ENCODE measurements at places on chromosomes 3 and 15. TPM values are rescaled to one million over a fixed set of nuclear protein-coding genes. Genes with fewer than 3 reads are reported as not detected.

Gene FGF7
- total RNA-seq: 18.1 TPM

Gene RAB6B
- total RNA-seq: 1.2 TPM

Gene DNASE1L3
- total RNA-seq: 6.8 TPM

Gene SIN3A
- total RNA-seq: 67.5 TPM

DNA sequence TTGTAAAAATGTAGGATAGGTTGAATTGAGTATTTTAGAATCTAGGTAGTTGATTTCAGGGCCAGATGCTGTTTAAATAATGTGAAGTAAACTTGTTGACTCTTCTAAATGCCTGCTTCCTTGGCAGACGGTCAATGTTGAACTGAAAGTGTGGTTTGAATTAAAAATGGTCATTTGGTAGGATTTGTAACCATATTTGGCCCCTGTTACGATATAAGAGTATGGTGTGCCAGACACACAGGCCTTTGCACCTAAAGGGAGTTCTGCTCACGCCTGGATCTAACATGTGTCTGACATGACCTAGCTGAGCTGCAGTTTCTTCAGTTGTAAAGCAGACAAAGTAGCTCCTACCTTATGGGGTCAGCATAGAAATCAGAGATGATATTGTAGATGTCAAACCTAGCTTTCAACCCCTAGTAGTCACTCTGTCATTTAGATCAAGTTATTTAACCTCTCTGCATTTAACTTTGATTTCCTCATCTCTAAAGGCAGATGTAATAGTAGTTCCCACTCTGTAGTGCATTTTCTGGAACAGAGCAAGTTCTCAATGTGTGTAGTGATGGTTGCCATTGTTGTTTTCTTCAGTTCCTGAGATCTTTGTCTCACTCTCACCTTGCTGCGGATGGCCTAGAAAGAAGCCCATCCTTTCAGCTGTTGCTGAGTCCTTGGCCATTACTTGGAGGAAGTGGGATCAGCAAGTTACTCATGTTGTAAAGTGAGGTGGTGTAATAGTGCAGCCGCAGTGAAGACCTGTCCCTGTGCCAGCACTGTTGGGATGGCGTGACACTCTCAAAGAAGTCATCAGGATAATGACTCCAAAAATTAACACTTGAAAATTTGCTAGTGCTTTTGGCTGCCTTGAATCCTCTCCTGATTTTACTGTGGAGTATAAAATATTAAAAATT, 90.2 kb downstream of the GHSR start:
- no peak for DNase-seq

- no peak for DNase-seq
These were observed 216.0 kb downstream of the DIPK2A start for GRCh38 chr3:144187531-144188210.

GRCh38 chr15:69896606-69897005, 201.1 kb downstream of the TLE3 start:
- DNase-seq: no peak

Gene FAM107A
- 21.9 TPM for total RNA-seq

DNA sequence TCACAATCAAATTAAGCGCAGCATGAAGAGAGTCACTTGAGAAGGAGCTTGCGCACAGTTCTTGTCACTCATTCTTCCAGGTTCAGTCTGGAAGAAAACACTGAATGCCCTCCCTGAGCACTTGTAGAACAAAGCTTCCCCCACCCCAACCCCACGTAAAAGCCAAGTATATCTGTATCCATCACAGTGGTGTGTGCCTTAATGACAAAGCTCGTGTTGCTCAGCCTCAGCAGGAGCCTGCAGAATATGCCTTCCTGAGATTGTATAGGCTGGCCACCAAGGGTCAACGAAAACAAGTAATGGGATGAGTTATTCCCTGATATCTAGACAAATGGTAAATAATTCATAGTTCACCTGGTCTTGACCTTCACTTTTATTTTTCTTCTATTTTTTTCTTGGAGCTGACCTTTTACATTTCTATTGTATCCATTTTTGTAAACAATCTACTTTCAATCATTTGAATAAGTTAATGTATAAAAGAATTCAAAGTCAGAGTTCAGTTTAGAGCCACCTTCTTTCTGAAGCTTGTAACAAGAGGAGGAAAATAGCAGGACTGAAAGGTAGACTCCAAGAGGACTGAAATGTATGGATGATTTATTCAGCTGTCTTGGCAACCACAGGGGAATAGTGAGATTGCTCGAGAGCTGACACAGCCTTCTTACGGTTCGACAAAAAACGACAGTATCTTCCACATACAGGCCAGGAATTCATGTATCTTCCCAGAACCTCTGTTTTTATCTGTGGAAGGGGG, 405.5 kb upstream of the TPM1 start:
- DNase-seq: no peak

- DNase-seq: no peak
These were observed 43.5 kb upstream of the SLC22A13 start for GRCh38 chr3:38222032-38222634.

DNA sequence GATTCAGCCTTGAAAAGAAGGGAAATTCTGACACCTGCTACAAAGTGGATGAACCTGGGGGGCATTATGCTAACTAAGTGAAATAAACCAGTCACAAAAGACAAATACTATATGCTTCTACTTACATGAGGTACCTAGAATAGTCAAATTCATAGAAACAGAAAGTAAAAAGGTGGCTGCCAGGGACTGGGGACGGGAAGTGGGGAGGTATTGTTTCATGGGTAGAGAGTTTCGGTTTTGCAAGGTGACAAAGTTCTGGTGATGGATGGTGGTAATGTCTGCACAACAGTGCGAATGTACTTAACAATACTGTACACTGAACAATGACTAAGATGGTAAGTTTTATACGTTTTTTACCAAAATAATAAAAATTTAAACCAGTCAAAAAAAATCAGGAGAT, 4.8 kb downstream of the IDH2 start:
- DNase-seq: peak; percentile 44

DNA sequence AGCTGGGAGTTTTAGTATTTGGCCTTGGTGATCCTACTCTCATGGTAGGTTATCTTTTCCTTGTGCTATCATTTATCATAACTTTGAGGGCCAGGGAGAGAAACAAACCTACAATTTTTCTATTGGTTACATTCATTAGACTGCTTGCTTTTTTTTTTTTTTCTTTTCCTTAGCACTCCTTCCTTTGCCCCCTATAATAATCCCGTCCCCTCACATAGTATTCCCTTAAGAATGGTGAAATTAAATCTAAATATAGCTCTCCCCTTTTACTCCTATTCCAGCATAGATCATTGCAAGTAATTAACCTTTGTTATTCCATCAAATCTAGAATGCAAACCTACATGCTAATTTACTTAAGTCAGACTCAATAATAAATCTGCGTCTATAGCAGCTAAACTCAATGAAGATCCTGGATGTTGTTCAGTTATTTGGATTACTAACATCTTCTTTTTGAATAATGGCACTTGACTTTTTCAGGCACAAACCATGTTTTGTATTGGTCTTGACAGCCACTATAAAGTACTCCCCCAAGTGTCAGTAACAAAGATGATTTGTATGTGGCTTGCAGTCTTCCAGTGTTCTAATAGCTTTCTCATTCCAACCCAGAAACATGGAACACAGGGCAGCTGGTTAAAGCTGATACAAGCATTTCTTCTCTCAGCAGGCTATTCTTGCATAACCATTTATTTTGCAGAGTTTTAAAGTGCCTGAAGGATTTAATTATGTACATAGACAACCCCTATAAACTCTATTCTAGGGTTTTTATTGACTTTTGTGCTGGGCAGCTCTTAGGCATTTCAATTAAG, 420.6 kb downstream of the MECOM start:
- DNase-seq: no peak

- no peak for DNase-seq
These were observed 7.5 kb downstream of the KNSTRN start for GRCh38 chr15:40389824-40390595.

GRCh38 chr3:56087451-56088053, 380.7 kb downstream of the ERC2 start:
- no peak for DNase-seq

DNA sequence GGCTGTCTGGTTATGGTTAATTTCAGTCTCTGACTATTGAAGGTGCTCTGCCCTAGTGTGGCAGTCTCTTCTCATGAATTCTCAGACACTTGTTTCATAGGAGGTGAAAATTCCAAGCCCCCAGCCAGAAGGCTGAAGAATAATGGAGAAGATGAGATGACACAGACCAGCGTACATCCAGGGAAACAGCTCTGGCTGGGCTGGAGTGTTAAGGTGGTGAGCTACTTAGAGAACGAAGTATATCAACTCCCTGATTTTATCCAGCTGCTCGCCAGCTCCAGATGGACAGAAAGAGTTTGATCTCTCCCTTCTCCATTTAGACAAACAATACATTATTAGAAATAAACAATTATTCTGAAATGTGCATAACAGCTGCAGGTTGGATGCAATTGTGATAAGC, 494.5 kb upstream of the RGMA start:
- DNase-seq: no peak

Gene COL8A1
- total RNA-seq: 1.5 TPM

- no peak for DNase-seq
These were observed 86.8 kb downstream of the LIPC start for GRCh38 chr15:58518626-58519025.

DNA sequence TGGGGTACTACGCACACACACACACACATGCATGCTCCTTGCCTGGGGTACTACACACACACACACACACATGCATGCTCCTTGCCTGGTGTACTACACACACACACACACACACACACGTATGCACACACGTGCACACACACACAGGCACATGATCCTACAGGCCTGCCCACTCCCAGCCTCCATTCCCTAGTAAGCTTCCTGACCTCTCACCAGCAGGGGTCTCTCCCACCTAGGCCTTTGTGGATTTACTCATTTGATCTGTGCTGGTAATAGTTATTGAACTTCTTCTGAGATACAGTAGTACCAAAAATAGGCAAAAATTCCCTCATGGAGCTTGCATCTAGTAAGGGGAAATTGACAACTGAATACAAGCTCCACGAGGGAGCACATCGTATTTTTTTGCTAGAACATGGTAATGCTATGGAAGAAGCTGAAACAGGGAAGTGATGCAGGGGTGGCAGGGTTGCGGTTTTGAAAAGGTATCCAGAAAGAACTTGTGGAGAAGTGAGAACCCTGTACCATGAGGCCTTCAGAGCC, 19.1 kb downstream of the TTC21A start:
- DNase-seq: peak; percentile 56

- no peak for DNase-seq
These were observed 88.0 kb downstream of the OSBPL10 start for GRCh38 chr3:31892916-31893573.

GRCh38 chr3:52070724-52071621, 14.6 kb upstream of the DUSP7 start:
- no peak for DNase-seq

GRCh38 chr3:194379651-194380050, 10.1 kb upstream of the LRRC15 start:
- DNase-seq: no peak

- DNase-seq: no peak
These were observed 20.3 kb upstream of the SIAH2 start for GRCh38 chr3:150783316-150783715.

GRCh38 chr15:67472957-67473356, 48.0 kb upstream of the C15orf61 start:
- no peak for DNase-seq

GRCh38 chr3:45516829-45517228, 77.7 kb upstream of the LIMD1 start:
- DNase-seq: no peak

DNA sequence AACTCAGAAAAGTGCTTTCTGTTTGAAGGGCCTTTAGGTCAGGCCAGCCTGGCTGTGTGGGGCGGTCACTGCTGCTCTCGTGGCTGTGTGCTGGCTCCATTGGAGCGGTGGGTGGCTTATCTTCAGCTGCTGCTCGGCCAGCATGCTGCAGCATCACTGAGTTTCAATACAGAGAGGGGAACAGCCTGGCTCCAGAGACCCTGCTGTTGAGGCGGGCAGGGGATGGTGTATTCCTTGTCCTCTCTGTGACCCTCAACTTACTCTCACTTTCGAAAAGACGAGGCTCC, 248.5 kb upstream of the ONECUT1 start:
- no peak for DNase-seq

GRCh38 chr3:156491192-156491591, 63.7 kb downstream of the SSR3 start:
- DNase-seq: no peak

- no peak for DNase-seq
These were observed 6.4 kb downstream of the WDR73 start for GRCh38 chr15:84647726-84648125.

DNA sequence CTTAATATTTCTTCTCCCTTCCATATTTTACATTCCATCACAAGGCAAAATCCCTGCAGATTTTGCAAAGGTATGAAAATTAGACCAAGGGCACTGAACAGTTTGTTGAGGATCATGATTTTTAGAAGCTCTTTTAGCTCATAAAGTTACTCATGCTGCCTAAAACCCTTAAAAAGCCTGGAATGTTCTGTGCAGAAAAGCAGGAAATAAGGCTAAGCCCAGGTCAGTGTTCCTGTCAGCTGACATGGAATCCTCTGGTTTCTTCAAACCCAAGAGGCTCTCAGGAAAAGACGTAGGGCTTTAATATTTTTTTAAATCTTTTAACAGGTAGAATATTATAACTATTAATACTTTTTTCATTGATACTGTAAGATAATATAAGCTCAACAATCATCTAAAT, 8.2 kb downstream of the CBLB start:
- no peak for DNase-seq

DNA sequence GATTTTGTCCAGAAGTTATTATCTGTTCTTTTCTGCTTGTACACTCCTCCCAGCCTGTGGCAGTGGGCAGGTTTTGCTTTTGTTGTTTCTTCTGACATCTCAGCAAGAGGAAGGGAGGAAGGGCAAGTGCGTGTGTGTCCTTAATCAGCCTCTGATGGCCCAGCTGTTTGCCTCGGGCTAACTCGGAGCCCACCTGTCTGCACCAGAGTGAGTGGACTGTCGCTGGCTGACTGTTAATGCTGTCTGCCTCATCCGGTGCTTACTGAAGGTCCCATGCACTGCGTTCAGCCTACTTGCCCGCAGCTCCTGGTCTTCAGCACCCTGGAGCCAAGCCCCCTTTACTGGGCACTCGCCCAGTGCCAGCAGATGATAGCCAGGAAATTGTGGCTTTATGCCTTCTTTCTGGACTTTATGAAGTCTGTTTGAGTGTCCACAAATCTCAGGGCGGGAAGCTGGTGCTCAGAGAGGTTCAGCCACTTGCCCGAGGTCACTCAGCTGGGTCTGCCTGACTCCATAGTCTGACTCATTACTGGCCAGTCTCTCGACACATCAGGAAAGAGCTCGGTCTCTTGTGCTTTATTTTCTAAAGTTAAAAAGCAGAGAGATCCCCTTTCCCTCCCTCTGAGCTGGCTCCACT, 89.5 kb downstream of the CHRNA7 start:
- DNase-seq: no peak
